B cell (primary cell): ENCODE measurements at places on chromosomes 7 and 10. TPM values are rescaled to one million over a fixed set of nuclear protein-coding genes. Genes with fewer than 3 reads are reported as not detected.

Gene CYP26C1
- total RNA-seq, result 0.19 and 0.57 TPM in 2 replicates

Gene OR2A42
- 0.10 TPM in 1 of 2 replicates, not detected in the other for total RNA-seq

Gene KLF14
- total RNA-seq, result 0.19 and 0.27 TPM in 2 replicates

Gene AGBL3
- total RNA-seq, result 10.9 and 11.1 TPM in 2 replicates

Gene MBLAC1
- total RNA-seq, result 4.5 TPM in 2 replicates

DNA sequence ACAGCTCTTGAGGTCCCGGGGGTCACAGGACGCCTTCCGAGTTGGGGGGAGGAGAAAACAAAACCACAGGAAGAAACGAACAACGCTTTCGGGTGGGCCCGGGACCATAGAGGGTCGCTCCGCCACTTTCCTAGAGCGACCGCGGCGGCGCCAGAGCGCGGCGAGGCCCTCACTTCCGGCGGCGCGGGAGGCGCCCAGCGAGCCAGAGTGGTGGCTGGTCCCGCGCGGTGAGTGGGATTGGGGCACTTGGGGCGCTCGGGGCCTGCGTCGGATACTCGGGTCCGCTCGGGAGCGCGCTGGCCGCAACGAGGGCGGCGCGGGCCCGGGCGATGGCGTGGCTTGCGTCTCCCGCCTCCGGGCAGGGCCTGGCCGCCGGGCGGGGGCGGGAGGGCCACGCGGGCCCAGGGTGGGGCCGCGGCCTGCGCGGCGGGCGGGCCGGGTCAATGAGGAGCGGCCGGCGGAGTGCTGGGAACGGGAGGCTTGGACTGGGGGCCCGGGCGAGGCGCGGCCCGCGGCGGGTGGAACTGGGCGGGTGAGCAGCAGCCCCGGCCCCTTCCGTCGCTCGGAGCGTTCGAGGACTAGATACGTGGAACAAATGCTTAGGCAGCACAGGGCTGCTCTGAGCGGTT is at the start of gene ZNF22:
Gene ZNF22 (plus strand): TSS at position 172 of the 629 bp plus-strand sequence. CDS start 2,446 bp downstream, outside the sequence.
- no peaks in the 10 kb centered on the region for H3K27me3 ChIP-seq
- H3K27ac ChIP-seq, result peak within 1 kb of the TSS; percentile 74
- peak within 1 kb of the TSS; percentile 67 for H3K4me3 ChIP-seq
- H3K4me1 ChIP-seq, result peaks cover 16% of the 10 kb centered on the region

GRCh38 chr7:77247206-77247850 is 47.7 kb upstream of the FGL2 start:
- no peaks in the 10 kb centered on the region for H3K27me3 ChIP-seq
- H3K4me3 ChIP-seq, result no peak overlapping the region
- H3K27ac ChIP-seq, result no peak overlapping the region
- no peaks in the 10 kb centered on the region for H3K4me1 ChIP-seq
- no peaks in the 10 kb centered on the region for H3K36me3 ChIP-seq
- DNase-seq, result peak; percentile 88

GRCh38 chr10:132537684-132538001 is at the start of gene INPP5A:
Gene INPP5A (plus strand): TSS chr10:132537787. CDS start chr10:132538097, 310 bp downstream.
- peaks cover 41% of the 10 kb centered on the region for H3K4me1 ChIP-seq
- H3K27me3 ChIP-seq, result no peaks in the 10 kb centered on the region
- peak within 1 kb of the TSS; percentile 79 for H3K27ac ChIP-seq

DNA sequence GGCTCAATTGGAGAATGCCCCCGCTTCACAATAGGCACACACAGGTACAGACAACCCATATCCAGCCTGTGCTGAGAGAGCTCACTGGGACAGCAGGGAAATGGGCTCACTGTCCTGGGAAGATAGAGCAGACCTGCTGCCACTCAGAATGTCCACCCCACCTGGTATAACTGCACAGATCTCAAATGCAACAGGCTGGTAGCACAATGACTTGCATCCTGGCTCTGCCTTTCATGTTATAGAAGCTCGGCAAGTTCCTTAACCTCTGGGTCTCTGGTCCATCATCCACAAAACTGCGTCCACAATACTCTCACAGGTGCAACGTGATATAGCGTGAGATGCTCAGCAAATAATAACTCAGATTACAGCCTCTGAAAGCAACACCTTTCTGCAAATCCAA is 295.4 kb downstream of the GRID1 start:
- no peaks in the 10 kb centered on the region for H3K27me3 ChIP-seq
- DNase-seq, result no peak
- no peaks in the 10 kb centered on the region for H3K4me1 ChIP-seq
- H3K36me3 ChIP-seq, result no peaks in the 10 kb centered on the region

GRCh38 chr10:130808686-130809085 is 502.8 kb downstream of the TCERG1L start:
- no peaks in the 10 kb centered on the region for H3K36me3 ChIP-seq
- H3K4me3 ChIP-seq, result no peak overlapping the region
- H3K27ac ChIP-seq, result no peak overlapping the region
- H3K27me3 ChIP-seq, result no peaks in the 10 kb centered on the region
- DNase-seq, result no peak

DNA sequence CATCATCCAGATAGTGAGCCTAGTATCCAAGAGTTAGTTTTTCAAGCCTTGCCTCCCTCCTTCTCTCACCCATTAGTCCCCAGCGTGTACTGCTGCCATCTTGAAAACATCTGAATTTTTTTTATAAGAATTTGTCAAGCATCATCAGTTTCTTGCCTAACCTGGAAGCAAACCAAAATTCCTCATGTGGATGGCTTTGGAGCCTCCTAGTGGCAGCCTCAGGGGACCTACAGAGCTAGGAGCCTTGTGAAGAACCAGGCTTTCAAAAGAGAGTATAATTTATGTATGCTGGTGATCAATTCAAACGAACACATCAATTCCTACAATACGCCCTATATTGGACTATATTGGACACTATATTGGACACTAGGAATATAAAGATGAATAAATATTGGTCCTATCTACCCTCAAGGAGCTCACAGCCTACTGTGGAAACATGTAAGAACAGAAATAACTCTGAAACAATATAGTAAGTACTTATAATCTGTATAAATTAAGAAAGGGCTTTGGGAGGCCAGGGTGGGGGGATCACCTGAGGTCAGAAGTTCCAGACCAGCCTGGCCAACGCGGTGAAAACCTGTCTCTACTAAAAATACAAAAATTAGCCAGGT is 63.4 kb downstream of the HPSE2 start:
- no peaks in the 10 kb centered on the region for H3K36me3 ChIP-seq
- no peaks in the 10 kb centered on the region for H3K27me3 ChIP-seq
- no peak overlapping the region for H3K27ac ChIP-seq
- H3K4me3 ChIP-seq, result no peak overlapping the region

- no peak overlapping the region for H3K4me3 ChIP-seq
- peaks cover 3% of the 10 kb centered on the region for H3K4me1 ChIP-seq
- no peaks in the 10 kb centered on the region for H3K36me3 ChIP-seq
- DNase-seq, result no peak
- H3K27me3 ChIP-seq, result no peaks in the 10 kb centered on the region
Measured at GRCh38 chr7:30941582-30942323, 22.0 kb upstream of the GHRHR start.

GRCh38 chr7:22896917-22897316 is 74.3 kb upstream of the TOMM7 start:
- H3K4me3 ChIP-seq, result no peak overlapping the region
- DNase-seq, result no peak
- no peaks in the 10 kb centered on the region for H3K36me3 ChIP-seq
- H3K4me1 ChIP-seq, result no peaks in the 10 kb centered on the region
- H3K27me3 ChIP-seq, result no peaks in the 10 kb centered on the region
- no peak overlapping the region for H3K27ac ChIP-seq

- H3K4me1 ChIP-seq, result no peaks in the 10 kb centered on the region
- H3K4me3 ChIP-seq, result no peak overlapping the region
- DNase-seq, result no peak
- H3K27me3 ChIP-seq, result no peaks in the 10 kb centered on the region
- H3K36me3 ChIP-seq, result no peaks in the 10 kb centered on the region
Measured at GRCh38 chr7:33970536-33970935, 65.2 kb downstream of the BMPER start.

- no peak overlapping the region for H3K27ac ChIP-seq
- no peaks in the 10 kb centered on the region for H3K27me3 ChIP-seq
- no peak overlapping the region for H3K4me3 ChIP-seq
- no peak for DNase-seq
Measured at GRCh38 chr7:156703209-156703608, 62.6 kb downstream of the RNF32 start.

GRCh38 chr10:34835908-34836508 is 20.9 kb upstream of the PARD3 start:
- H3K36me3 ChIP-seq, result no peaks in the 10 kb centered on the region
- no peaks in the 10 kb centered on the region for H3K4me1 ChIP-seq
- no peak for DNase-seq
- no peak overlapping the region for H3K4me3 ChIP-seq
- no peaks in the 10 kb centered on the region for H3K27me3 ChIP-seq

GRCh38 chr10:115898242-115898641 is 374.8 kb downstream of the GFRA1 start:
- no peak overlapping the region for H3K4me3 ChIP-seq
- DNase-seq, result no peak
- no peaks in the 10 kb centered on the region for H3K36me3 ChIP-seq
- no peaks in the 10 kb centered on the region for H3K4me1 ChIP-seq
- no peak overlapping the region for H3K27ac ChIP-seq
- no peaks in the 10 kb centered on the region for H3K27me3 ChIP-seq

GRCh38 chr7:32266932-32267475 is 196.8 kb upstream of the PDE1C start:
- no peak overlapping the region for H3K27ac ChIP-seq
- no peak for DNase-seq
- H3K4me3 ChIP-seq, result no peak overlapping the region
- H3K27me3 ChIP-seq, result no peaks in the 10 kb centered on the region
- no peaks in the 10 kb centered on the region for H3K4me1 ChIP-seq
- H3K36me3 ChIP-seq, result no peaks in the 10 kb centered on the region

DNA sequence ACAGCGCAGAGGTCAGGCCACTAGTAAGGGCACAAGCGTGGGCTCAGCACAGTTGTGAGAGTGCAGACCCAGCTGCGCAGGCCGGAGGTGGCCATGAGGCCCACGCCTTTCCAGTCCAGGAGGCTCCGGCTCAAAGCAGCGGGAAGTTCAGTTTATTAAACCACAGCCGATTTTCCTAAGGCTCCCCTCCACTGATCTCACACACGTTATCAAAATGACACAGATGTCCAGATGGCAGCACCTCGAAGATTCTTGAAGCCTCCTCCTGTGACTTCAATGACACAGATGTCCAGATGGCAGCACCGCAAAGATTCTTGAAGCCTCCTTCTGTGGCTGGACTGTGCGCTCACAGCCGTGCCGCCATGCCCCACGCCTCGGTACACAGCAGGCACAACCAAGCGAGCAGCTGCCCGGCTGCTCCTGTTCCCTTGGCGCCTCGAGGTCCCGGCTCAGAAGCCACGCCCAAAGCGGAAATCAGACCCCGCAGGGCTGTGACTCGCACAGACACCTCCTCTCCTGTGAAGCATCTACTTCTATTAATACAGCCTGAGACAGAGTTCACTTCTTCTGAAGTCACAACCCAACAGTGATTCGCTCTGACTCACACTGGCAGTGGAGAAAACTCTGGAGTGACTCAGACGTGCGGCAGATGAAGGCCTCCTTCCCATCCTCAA is 122.7 kb downstream of the MAD1L1 start:
- no peak overlapping the region for H3K27ac ChIP-seq
- H3K4me1 ChIP-seq, result peaks cover 23% of the 10 kb centered on the region
- no peaks in the 10 kb centered on the region for H3K27me3 ChIP-seq
- peaks cover 2% of the 10 kb centered on the region for H3K36me3 ChIP-seq
- H3K4me3 ChIP-seq, result no peak overlapping the region
- DNase-seq, result peak; percentile 52
